ENCODE measurements at places on chromosomes 3 and 15.

DNA sequence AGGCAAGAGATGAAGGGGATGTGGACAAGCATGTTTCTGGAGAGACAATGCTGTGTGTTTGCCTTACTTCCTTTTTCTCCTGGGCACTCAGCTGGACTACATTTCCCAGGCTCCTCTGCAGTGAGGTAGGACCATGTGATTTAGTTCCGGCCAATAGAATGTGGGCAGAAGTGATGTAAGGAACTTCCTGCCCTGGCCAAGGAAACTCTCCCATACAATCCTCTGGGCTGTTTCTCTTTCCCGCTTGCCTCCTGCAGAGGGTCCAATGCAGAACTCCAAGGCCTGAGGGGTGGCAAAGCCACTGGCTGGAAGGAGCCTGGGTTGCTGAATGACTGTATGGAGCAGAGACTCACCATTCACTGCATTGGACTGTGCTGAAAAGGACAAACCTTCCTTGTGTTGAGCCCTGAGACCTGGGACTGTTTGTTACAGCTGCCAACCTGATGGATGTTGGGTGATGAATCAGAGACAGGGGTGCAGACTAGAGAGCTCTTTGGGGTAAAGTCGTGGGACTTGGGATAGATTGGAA lies 82.7 kb upstream of the SLC6A6 start:
- no peak for DNase-seq

DNA sequence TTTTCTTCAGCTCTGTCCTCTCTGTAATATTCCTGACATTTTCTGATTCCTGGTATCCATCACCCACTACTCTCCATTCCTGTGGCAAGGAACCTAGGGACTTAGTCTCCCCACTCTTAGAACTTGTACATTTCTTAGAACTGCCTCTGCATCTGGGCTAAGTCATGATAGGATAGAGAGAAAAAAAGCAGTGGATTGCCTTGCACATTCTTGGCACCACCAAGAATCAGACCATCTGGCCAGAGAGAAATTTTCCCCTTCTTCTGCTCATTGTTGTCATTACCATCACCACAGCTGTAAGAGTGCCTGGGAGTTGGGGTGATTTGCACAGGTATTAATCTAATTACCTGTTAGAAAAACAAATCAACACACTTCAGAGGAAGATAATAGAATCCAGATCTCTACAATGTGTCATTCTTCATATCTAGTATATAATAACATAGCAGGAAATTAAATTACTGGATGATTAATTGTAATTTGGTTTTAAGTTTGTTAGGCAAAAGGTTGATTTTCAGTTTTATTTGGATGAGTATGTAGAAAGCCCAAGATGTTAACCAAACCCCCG lies 264.8 kb upstream of the ZPLD1 start:
- no peak for DNase-seq

- DNase-seq, result no peak
These were observed 27.8 kb upstream of the IGF2BP2 start for GRCh38 chr3:185852635-185853034.

GRCh38 chr3:135090020-135090717 lies 295.1 kb downstream of the EPHB1 start:
- DNase-seq, result no peak

GRCh38 chr3:78659386-78659987 lies 1108.3 kb downstream of the ROBO1 start:
- DNase-seq, result peak; percentile 16
